ENCODE measurements at places on chromosomes 7 and 10. TPM values are rescaled to one million over a fixed set of nuclear protein-coding genes. Genes with fewer than 3 reads are reported as not detected.

GRCh38 chr7:128911423-128912031 lies 1.0 kb upstream of the KCP start:
- H3K27ac ChIP-seq = no peak overlapping the region
- H3K4me3 ChIP-seq = no peak overlapping the region
- peaks cover 36% of the 10 kb centered on the region for H3K27me3 ChIP-seq
- DNase-seq = no peak

DNA sequence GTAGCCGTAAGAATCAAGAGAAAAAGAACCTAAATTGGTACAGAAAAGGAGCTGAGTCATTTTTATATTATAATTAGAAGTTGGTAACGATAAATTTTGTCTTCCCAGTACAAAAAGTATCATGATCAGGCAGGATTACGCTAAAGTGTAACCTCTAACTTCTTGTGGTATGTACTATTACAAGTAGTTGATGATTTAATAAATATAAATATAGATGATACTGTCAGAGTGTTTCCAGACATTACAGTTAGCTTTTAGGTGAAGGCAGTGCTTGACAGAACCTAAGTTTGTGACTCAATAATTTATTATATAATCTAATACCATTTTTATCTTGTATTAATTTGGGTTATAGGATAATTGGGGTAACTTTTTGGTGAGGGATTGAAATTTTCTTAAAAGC lies 53.4 kb downstream of the ZEB1 start:
- no peaks in the 10 kb centered on the region for H3K36me3 ChIP-seq
- no peak overlapping the region for H3K4me3 ChIP-seq
- H3K4me1 ChIP-seq = peaks cover 44% of the 10 kb centered on the region
- DNase-seq = no peak

Gene SORCS3
- total RNA-seq = not detected

Gene PLEKHS1
- not detected for total RNA-seq

- DNase-seq = no peak
- no peak overlapping the region for H3K27ac ChIP-seq
- no peak overlapping the region for H3K4me3 ChIP-seq
- H3K36me3 ChIP-seq = no peaks in the 10 kb centered on the region
- H3K27me3 ChIP-seq = no peaks in the 10 kb centered on the region
Observed at GRCh38 chr7:70577078-70577477, 554.9 kb upstream of the GALNT17 start.

DNA sequence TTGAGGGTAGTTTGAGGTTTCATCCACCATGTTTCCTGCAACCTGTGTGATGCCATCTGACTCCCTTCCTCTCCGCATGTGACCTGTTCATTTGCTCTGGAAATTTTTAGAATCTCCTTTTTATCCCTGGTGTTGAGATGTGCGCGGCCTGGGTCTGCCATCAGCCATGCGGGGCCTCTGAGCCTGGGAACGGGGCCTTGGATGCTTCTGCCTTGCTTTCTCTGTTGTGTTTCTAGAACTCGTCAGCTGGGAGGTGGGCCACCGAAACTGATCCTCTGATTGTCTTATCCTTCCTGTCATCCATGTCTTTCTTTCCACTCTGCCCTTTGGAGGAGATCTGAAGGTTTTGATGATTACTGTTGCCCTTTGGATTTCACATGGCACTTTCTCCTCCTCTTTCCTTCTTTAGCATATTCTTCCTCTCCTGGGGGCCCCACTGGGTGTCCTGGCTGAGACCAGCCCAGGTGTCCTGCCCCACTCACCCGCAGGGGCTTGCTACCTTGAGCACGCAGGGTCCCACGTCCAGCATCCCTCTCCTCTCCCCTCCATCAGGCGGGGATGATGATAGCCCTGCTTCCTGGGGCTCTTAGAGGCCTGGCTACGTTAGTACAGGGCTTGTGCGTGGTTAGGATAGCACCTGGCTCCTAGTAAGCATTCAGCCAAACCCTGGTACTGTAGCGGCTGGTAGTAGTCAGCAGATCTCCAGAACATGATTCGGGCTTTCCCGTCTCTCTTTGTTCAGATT lies 29.9 kb downstream of the PPP2R2D start:
- peaks cover 22% of the 10 kb centered on the region for H3K36me3 ChIP-seq
- H3K4me1 ChIP-seq = peaks cover 36% of the 10 kb centered on the region
- H3K27me3 ChIP-seq = no peaks in the 10 kb centered on the region
- no peak overlapping the region for H3K4me3 ChIP-seq

GRCh38 chr7:133481676-133482075 lies 228.8 kb downstream of the EXOC4 start:
- H3K27me3 ChIP-seq = no peaks in the 10 kb centered on the region
- H3K4me1 ChIP-seq = peaks cover 18% of the 10 kb centered on the region
- H3K36me3 ChIP-seq = peaks cover 12% of the 10 kb centered on the region
- H3K27ac ChIP-seq = no peak overlapping the region

DNA sequence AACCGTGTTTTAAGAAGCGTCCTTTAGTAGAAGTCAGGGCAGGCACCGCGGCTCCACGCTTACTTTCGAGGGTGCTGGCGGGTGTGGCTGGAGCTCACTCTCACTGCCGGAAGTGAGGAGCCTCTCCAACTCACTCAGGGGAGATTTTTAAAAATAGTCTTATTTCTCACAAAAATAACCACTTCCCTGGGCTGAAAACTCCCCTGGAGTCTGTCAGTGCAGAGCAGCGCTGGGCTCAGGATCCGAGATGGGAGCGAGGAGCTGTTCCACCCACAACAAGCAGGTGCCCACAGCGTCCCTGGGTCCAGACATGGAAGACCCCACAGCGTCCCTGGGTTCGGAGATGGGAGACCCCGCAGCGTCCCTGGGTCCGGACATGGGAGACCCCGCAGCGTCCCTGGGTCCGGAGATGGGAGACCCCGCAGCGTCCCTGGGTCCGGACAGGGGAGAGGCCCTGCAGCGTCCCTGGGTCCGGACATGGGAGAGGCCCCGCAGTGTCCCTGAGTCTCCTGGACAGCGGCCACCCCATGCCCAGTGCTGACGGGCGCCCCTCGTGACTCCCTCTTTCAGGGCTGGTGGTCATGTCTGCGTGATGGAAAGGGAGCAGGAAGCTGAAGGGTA lies 51.2 kb downstream of the VIPR2 start:
- no peak overlapping the region for H3K4me3 ChIP-seq
- H3K27me3 ChIP-seq = no peaks in the 10 kb centered on the region
- DNase-seq = no peak
- no peaks in the 10 kb centered on the region for H3K4me1 ChIP-seq

DNA sequence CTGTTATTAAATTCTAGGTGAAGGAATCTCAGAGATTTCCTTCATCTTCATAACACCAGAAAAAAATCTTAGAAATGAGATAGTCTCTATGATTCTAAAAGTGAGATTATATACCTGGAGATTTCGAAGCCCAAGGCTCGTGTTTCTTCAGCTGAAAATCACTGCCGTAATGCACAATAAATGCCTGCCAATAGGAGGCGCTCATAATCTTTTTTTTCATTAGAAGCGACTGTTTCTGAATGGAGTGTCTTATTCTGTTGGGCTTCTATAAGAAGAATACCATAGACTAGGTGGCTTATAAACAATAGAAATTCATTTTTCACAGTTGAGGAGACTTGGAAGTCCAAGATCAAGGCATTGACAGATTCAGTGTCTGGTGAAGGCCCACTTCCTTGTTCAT lies 294.7 kb downstream of the PRKG1 start:
- no peak overlapping the region for H3K4me3 ChIP-seq
- no peak overlapping the region for H3K27ac ChIP-seq
- H3K36me3 ChIP-seq = no peaks in the 10 kb centered on the region
- H3K27me3 ChIP-seq = peaks cover 1% of the 10 kb centered on the region
- DNase-seq = no peak

Gene PRKCQ
- not detected for total RNA-seq

DNA sequence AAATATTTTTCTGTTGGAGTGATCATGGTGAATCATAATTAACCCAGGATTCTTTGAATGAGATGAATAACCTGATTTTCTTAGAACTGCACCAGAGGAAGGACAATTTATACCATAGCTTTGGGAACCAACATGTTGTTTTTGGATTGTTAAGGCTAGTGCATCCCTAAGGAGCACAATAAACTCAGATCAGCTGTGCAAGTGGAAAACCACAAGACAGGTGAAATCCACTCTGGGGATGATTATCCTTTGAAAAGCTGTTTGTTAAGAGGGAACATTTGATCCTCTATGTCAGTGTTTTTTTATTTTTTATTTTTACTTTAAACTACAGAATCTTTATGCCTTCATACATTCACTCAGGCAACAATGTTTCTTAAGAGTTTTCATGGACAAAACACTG lies 232.1 kb upstream of the PCLO start:
- H3K36me3 ChIP-seq = no peaks in the 10 kb centered on the region
- no peaks in the 10 kb centered on the region for H3K4me1 ChIP-seq
- no peak overlapping the region for H3K4me3 ChIP-seq

Gene HBP1
- 29.4 TPM for total RNA-seq

DNA sequence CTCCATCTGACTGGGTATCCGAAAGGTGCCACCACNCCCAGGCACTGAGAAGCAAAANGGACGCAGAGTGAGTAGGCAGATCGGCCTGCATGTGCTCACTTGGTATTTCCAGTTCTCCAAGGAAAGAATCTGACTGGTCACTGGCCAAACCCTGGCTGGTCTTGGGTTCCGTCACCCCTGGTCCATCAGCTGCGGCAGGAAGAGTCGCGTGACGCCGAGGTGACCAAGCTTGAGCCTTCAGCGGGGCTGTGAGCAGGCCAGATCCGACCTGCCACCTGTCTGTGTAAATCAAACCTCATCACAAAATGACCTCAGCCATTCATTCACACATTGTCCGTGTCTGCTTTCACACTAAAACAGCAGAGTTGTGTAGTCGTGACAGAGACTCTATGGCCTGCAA lies 28.8 kb upstream of the CHST15 start:
- no peak overlapping the region for H3K27ac ChIP-seq
- no peak for DNase-seq
- no peak overlapping the region for H3K4me3 ChIP-seq
- H3K36me3 ChIP-seq = no peaks in the 10 kb centered on the region
- peaks cover 15% of the 10 kb centered on the region for H3K27me3 ChIP-seq

GRCh38 chr7:111955616-111956015 lies 250.6 kb downstream of the DOCK4 start:
- H3K36me3 ChIP-seq = no peaks in the 10 kb centered on the region
- peaks cover 24% of the 10 kb centered on the region for H3K4me1 ChIP-seq
- no peak overlapping the region for H3K4me3 ChIP-seq
- no peak for DNase-seq
